Fibroblast of skin of abdomen (primary cell): ENCODE measurements at places on chromosomes 3 and 15.
A peak's percentile ranks its signal among the peaks of the same experiment; 100 is the strongest.

GRCh38 chr15:33201491-33202231 lies 7.1 kb upstream of the FMN1 start:
- DNase-seq = peak; percentile 1

GRCh38 chr15:61459785-61460707 lies 230.9 kb upstream of the RORA start:
- peak; percentile 90 for DNase-seq

- DNase-seq = no peak
Observed at GRCh38 chr15:80581976-80582375, 113.1 kb upstream of the ABHD17C start.

DNA sequence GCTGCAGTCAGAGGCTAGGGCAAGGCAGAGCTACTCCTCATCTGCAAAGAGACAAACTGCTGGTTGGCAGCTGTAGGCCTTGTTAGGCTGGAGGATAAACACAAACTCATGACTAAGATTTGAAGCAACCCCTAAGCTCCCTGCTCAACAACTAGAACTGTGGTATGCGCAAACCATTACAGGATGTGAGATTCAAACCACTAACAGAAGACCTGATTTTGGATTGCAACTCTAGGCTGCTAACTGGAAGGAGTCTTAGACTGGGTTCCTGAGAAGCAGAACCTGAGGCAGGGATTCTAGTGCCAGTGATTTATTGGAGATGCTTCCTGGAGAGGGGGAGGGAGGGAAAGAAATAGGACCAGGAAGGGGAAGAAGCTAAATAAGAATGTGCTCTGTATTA lies 22.5 kb downstream of the CCR4 start:
- DNase-seq = no peak

DNA sequence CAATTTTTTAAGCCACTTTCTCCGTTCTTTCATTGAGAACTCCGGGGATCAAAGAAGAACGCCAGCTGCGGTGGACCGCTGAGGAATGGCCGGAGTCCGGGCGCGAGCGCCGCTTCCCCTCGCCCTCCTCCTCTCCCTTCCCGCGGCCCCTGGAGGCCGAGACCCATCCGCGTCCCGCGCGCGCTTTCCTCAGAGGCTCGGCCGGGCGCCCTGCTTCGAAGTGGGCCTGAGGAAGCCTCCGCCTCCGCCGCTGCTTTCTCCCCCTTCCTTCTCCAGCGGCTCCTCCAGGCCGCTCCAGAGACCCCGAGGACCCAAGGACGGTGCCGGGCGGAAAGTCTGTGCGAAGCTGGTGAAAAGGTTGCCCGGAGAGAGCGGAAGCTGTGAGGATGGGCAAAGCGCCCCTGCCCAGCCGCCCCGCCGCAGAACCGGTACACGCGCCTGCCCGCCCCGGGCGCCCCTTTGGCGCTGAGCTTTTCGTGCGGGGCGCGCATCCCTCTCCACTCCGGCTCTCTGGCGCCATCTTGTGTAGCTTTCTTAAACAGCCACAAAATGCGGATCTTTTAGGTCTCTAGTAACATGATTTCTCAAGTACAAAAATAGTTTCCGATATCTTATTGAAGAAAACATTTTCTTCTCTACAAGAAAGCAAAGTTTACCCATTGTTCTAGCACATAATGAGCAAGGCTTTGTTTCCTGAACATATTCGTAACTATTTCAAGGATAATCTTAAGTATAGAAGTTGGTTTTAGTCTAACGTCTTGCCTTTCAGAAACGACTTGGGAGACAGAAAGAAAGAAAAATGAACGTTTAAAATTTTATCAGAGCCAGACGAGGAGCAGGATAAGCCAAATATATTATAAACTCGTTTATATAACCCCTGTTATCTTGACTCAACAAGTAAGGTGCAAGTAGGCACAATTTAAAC lies 59.2 kb upstream of the FAM174B start:
- peak; percentile 78 for DNase-seq

- no peak for DNase-seq
Observed at GRCh38 chr15:65795663-65796216, 3.6 kb upstream of the DENND4A start.

GRCh38 chr3:153767601-153768560 lies 353.3 kb upstream of the ARHGEF26 start:
- DNase-seq = no peak
